ENCODE measurements at places on chromosomes 16 and 17.

- peak; percentile 84 for DNase-seq
Observed at GRCh38 chr17:38349097-38349730, 2.4 kb upstream of the SOCS7 start.

- no peak for DNase-seq
Observed at GRCh38 chr17:50842506-50843149, 7.2 kb downstream of the WFIKKN2 start.

DNA sequence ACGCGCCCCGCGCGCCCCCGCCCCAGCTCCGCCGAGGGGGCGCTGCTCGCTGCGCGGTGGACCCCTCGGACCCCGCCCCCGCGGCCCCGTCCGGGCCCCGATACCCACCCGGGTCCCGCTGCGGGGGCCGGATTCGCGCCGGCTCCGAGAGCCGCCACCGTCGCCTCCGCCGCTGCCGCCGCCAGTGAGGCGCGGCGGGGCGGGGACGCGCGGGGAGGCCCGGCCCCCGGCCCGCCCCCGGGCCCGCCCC, at the start of gene TBC1D16:
TSS of gene TBC1D16 (minus strand) at position 186 of the 250 bp plus-strand sequence. CDS start 22,325 bp downstream, outside the sequence.
- no peak for DNase-seq

DNA sequence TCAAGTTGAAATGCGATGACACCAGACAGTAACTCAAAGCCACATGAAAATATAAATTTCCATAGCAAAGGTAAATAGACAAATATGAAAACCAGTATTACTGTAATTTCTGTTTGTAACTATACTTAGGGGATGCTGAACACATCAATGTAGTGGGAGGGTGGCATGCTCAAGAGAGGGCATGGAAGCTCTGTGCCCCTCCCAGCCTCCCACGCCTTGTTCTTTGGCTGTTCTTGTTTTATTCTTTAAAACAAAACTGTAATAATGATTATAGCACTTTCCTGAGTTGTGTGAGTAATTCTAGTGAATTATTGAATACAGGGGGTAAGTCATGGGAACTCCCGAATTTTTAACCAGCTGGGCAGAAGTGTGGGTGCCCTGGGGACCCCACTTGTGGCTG, 11.0 kb upstream of the GPT2 start:
- DNase-seq = no peak

GRCh38 chr17:62757500-62757951, 50.6 kb downstream of the MARCHF10 start:
- no peak for DNase-seq

GRCh38 chr17:74040291-74040690, 163.2 kb upstream of the RPL38 start:
- DNase-seq = no peak

DNA sequence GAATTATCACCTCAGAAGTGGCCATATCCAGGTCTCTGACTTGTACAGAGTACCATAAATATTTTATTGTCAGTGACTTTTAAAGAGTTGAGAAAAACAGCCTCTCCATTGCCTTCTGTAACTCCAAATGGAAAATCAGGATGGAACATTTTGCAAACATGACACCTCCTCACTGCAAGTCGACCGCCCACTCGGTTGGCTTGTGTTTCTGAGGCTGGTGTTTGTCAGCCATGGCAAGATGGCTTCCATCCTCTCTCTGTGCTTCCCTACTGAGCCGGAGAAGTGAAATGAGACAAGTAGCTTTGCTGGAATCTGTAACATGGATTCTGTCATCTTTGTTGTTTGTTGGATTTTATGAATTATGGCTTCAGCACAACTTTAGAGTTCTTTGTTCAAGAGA, 172.8 kb downstream of the RBFOX1 start:
- no peak for DNase-seq

DNA sequence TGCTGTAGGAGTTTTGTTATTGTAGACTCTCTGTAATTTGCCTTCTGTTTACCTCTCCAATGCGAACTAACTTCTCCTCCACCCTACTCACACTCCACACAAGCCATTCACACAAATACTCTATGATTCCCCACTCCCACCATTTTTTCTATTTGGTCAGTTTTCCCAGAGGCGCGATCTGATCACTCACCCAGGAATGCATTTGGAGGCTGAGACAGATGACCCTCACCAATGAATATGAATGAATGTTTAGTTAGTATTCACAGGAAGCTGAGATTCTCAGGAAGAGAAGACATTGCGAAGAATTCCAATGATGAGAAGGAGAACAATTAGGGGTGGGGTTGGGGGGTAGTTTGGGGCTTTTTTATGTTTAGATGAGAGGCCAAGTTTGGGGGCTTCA, 10.5 kb upstream of the ANKFN1 start:
- no peak for DNase-seq

GRCh38 chr17:79789943-79790804, 6.7 kb downstream of the CBX8 start:
- DNase-seq = no peak

GRCh38 chr17:4499431-4500190, 930 bp downstream of the SPNS2 start:
- peak; percentile 10 for DNase-seq

GRCh38 chr16:1461146-1461545, 13.7 kb downstream of the CLCN7 start:
- DNase-seq = no peak

- DNase-seq = peak; percentile 71
Observed at GRCh38 chr17:17313350-17313991, 10.3 kb downstream of the NT5M start.

- no peak for DNase-seq
Observed at GRCh38 chr16:4922721-4923342, 14.1 kb downstream of the PPL start.

- no peak for DNase-seq
Observed at GRCh38 chr16:58741976-58742375, 7.9 kb upstream of the GOT2 start.

DNA sequence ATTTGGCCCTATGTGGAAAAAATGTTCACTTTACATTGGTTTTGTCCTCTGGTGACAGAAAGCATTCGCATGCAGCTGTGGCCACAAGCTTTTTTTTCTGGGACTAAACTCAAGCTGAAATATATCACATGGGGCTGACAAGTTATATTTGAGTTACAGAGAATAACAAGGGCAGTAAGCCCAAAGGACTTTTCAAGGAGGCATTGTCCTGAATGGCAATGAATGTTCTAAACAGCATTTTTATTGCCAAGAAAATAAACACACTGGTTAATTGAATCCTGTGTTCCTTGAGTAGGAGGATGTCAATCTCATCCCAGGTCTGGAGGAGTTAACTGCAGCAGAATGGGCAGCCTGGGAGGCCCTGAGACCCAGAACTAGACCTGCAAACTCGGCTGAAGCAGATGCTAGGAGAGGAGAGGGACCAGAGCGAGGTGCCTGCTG, 114.5 kb downstream of the COPRS start:
- DNase-seq = no peak

- DNase-seq = no peak
Observed at GRCh38 chr17:82101301-82101715, 3.3 kb upstream of the FASN start.

GRCh38 chr16:10141671-10142070, 40.6 kb downstream of the GRIN2A start:
- no peak for DNase-seq

DNA sequence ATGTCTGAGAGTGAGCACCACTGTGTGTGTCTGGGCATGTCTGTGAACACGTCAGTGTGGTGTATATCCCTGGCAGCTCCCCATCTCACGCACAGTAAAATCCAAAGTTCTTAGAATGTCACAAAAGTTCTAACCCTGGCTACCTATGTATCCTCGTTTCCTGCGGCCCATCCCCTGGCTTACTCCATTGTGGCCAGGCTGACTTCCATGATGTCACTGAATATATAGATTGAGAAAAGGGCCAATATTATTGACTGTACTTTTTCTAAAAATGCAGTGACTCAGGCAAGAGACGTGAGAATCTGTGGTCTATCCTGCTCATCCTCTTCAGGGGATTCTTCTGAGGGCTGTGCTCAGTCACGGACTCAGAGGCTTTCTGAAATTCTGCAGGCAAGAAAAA, 963 bp upstream of the METTL22 start:
- DNase-seq = no peak

- no peak for DNase-seq
Observed at GRCh38 chr16:83713597-83713996, 94.2 kb upstream of the HSBP1 start.

GRCh38 chr16:48909231-48909630, 299.3 kb upstream of the N4BP1 start:
- no peak for DNase-seq

DNA sequence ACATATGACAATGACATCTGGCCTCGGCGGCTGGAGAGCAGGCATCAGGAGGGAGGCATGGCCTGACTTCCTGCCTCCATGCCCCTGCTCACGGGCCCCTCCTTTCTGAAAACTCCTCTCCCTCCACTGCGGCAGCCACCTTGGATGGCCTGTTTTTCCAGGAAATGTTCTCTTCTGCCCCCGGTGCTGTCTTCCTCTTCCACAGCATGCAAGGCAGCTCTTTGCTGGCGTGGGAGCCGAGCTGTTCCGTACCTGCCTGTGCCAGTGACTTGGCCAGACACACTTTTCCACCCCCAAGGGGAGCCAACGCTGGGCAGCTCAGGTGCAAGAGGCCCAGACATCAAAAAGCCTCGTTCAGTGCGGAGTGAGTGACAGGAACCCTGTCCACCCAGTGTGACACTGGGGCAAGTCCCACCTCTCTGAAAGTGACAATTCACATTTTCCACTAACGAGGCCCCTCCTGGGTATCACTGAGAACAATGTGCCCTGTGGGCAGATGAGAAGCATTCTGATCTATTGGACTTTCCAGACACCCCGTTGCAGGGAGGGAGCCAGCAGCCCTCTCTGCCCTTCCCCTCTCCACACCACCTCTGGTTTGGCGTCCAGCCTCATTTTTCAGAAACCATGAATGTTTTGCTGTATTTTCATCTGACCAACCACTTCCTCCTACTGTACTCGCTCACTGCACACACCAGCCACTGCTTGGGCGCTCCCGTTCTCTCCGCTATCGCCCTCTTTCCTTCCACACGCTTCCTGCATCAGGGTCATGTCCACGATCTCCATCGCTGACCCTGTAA, 31.2 kb downstream of the NSMCE1 start:
- peak; percentile 50 for DNase-seq

- DNase-seq = no peak
Observed at GRCh38 chr16:67781565-67781921, 24.8 kb downstream of the RANBP10 start.

GRCh38 chr17:37502009-37502936, 12.6 kb downstream of the DUSP14 start:
- no peak for DNase-seq

- peak; percentile 85 for DNase-seq
Observed at GRCh38 chr16:67542464-67542863, 13.8 kb downstream of the RIPOR1 start.

GRCh38 chr16:21646721-21647561, 5.5 kb downstream of the IGSF6 start:
- peak; percentile 61 for DNase-seq

DNA sequence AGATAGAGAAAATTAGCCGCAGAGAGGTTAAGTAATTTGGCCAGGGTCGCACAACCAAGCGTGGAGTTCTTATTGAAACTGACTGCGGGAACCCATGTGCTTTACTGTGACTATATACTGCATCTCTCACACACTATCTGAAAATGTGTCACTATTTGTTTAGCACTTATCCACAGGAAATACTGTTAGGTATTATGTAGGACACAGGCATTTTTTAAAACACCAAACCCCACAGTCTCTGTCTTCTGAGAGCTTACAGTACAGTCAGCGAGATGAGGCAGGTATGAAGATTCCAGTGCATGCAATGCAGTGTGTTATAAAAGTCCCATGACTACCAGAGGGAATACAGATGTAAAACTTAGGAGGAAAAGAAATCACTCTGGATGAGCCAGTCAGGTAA, 11.3 kb downstream of the RBL2 start:
- no peak for DNase-seq

DNA sequence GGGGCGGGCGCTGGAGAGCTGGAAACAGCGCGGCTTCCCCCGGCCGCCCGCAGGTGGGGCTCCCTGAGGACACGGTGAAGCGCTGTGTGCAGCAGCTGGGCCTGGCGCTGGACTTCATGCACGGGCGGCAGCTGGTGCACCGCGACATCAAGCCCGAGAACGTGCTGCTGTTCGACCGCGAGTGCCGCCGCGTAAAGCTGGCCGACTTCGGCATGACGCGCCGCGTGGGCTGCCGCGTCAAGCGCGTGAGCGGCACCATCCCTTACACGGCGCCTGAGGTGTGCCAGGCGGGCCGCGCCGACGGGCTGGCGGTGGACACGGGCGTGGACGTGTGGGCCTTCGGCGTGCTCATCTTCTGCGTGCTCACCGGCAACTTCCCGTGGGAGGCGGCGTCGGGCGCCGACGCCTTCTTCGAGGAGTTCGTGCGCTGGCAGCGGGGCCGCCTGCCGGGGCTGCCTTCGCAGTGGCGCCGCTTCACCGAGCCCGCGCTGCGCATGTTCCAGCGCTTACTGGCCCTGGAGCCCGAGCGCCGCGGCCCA, 27.8 kb downstream of the SBK1 start:
- DNase-seq = no peak

GRCh38 chr16:20243731-20244281, 83.5 kb downstream of the GP2 start:
- DNase-seq = no peak

- DNase-seq = no peak
Observed at GRCh38 chr16:11985250-11985649, 8.7 kb downstream of the SNX29 start.

GRCh38 chr17:82424001-82424862, 5.8 kb upstream of the OGFOD3 start:
- peak; percentile 44 for DNase-seq

DNA sequence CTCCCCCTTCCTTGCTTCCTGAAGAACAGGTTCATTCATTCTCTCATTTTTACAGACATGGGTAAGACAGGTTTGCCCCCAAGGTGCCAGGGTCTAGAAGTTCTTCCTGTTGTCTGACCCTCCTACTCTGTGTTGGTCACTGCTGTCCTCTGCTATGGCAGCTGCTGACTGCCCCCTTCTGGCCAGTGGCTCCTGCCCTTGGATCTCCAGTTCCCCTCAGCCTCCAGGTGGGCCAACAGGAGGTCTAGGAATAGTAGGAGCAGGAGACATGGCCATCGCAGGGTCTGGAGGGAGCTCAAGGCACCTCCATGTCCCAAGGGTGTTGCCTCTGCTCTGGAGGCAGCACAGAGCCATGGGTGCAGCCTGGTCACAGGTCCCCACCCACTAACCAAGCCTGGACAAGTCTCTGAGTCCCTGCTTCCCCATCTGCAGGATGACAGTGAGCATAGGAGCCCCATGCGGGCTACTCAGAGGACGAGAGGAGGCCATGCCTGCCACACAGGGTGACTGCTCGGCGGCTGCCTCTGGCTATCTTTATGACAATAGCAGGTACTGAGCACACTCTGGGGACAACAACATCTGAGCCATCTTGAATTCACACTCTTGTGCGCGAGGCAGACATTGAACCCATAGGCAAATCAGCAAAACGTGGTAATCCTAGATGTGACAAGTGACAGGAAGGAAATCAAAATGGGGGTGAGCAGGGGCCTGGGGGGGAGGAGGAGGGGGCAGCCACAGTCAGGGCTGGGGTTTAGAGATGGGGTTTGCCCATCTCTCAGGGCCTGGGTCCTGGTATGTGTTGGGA, 27.0 kb upstream of the NXPH3 start:
- DNase-seq = no peak

- no peak for DNase-seq
Observed at GRCh38 chr16:79276501-79276900, 324.0 kb downstream of the MAF start.

GRCh38 chr16:24935336-24935735, 79.8 kb downstream of the ARHGAP17 start:
- no peak for DNase-seq
